CD4-positive, alpha-beta T cell treated with Interleukin-10 for 1 hour (primary cell): ENCODE measurements at places on chromosomes 3 and 15.

DNA sequence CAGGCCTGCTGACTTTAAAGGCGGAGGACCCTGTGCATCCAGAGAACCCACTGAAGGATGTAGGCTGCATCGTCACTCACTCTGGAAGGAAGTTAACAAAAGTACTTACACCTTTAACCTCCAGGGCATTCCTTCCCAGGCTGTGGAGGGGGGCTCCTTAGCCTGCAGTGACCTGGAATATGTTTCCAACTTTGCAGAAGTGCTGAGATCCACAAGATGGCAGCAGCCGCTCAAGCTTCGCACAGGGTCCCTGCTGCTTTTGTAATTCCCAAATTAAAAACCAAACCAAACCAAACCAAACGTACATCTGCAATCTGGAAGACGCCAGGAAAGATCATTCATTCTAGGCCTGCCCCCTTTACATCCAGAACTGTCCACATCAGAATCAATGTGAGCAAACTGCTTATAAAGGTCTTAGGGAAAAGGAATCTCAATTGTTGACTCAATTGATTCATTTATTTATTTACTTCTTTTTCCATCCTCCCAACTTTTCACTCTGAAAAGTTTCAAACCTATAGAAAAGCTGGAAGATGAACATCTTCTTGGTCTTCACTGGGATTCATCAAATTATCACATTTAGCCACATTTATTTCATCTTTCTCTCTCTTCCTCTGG, 70.5 kb upstream of the KLHL25 start:
- peak; percentile 12 for DNase-seq

- DNase-seq: no peak
Measured at GRCh38 chr15:47477341-47477740, 240.0 kb upstream of the SEMA6D start.

GRCh38 chr15:73928971-73929627, 2.8 kb downstream of the LOXL1 start:
- DNase-seq: no peak

DNA sequence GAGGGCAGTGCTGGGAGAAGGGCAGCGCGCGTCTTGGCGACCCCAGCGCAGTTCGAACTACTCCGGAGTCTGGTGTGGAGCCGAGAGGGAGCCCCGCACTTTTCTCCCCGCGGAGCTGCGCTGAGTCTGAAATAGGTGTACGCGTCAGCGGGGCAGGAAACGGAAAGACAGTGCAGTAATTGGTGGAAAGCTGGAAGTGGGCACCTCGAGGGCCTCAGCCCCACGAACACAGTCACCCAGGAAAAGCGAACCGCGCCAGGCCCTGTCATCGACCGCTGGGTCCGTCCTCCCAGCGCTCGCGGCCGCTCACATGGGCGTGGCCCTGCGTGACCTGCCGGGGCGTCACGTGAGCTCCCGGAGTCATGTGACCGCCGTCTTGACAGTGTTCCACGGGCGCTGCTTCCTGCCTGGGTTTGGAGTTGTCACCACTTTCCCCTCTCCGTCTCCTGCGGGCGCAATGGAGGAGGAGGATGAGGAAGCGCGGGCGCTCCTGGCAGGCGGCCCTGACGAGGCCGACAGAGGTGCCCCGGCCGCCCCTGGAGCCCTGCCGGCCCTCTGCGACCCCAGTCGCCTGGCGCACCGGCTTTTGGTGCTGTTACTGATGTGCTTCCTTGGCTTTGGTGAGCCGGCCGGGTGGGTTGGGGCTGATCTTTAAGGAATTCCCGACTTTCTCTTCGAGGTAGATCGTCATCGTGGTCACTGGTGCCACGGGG, at the start of gene MFSD1:
MFSD1 (plus strand) TSS at position 359 of the 713 bp plus-strand sequence; CDS start at position 458, 99 bp downstream.
- DNase-seq: peak; percentile 89

DNA sequence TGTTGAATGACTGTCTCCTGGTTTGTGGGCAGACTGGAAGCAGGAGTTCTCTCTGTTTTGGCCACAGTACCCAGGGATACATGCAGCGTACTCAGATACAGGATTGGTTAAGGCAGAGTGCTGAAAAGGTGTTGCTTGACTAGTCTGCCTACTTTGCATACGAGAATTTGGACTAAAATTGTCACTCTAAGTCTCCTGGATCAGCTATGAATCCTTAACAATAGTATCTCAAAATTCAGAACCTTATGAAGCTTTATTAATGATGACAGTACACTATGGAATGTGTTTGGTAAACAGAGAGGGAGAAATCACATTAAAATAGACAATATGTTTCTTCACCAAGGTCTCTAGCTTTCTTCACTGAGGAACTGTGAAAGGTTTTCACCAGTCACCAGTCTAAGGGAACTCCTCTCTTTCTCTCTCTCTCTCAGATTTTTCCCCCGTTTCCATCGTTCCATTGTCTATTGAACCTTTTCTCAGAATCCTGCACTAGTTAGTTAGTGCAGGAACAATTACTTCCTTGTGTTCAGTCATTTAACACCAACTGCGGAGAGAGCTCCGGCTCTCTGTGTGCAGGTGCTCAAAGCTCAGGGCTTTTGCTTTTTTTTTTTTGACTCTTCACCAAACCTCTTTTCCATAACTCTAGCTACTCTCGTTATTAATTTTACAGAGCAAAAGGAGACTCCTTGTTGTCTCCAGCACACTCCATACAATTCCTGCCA, 85.9 kb upstream of the FNDC3B start:
- DNase-seq: no peak
